ENCODE measurements at places on chromosomes 1 and 21. TPM values are rescaled to one million over a fixed set of nuclear protein-coding genes. Genes with fewer than 3 reads are reported as not detected.

Gene PAQR6
- 0.65 TPM for total RNA-seq

Gene NEK2
- total RNA-seq = 1.6 TPM

Gene CDCP2
- not detected for total RNA-seq

Gene SLC26A9
- 0.12 TPM for total RNA-seq

Gene CFH
- 27.4 TPM for total RNA-seq

Gene MATN1
- total RNA-seq = 0.36 TPM

Gene KCNK2
- total RNA-seq = 200 TPM

Gene CD53
- not detected for total RNA-seq

Gene TLR5
- total RNA-seq = 0.81 TPM

Gene CHI3L2
- total RNA-seq = not detected

Gene LCK
- total RNA-seq = not detected

Gene S100B
- 1.5 TPM for total RNA-seq

Gene ASTN1
- total RNA-seq = 0.24 TPM

Gene CCDC24
- 3.0 TPM for total RNA-seq

Gene NBPF20
- total RNA-seq = 2.3 TPM

Gene DNM3
- 11.0 TPM for total RNA-seq

Gene NTMT2
- total RNA-seq = not detected

Gene TATDN3
- total RNA-seq = 11.7 TPM

Gene ECM1
- 72.5 TPM for total RNA-seq

Gene RGS8
- total RNA-seq = 0.16 TPM

Gene RGS4
- total RNA-seq = 8.3 TPM

Gene SLC2A5
- 19.1 TPM for total RNA-seq

Gene WNT3A
- total RNA-seq = not detected

All from hair follicle dermal papilla cell (primary cell).